ELF-1 (cell line): ENCODE measurements at places on chromosomes 12 and 14.
A peak's percentile ranks its signal among the peaks of the same experiment; 100 is the strongest.

GRCh38 chr14:55605793-55606192 lies 25.8 kb downstream of the KTN1 start:
- DNase-seq, result no peak

DNA sequence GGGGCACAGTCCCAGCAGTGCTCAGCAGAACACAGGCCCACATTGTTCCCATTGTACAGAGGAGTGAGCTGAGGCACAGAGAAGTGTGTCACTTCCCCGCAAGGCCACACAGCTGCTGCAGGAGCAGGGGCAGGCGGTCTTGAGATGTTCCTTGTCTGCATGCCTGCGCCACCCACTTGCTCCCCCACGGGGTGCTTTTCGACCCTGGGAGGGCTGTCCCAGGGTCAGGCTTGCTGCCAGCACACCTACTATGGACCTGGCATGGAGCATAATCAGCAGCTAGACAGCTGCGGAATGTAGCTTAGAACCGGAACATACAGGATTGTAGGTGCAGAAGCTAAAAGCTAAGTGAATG lies 7.8 kb upstream of the EP400 start:
- no peak for DNase-seq

GRCh38 chr12:7352661-7353060 lies 48.8 kb downstream of the ACSM4 start:
- DNase-seq, result no peak

- no peak for DNase-seq
These were observed 39.6 kb downstream of the DAD1 start for GRCh38 chr14:22549324-22549962.

- DNase-seq, result no peak
These were observed 2.0 kb downstream of the ATN1 start for GRCh38 chr12:6929466-6930452.

DNA sequence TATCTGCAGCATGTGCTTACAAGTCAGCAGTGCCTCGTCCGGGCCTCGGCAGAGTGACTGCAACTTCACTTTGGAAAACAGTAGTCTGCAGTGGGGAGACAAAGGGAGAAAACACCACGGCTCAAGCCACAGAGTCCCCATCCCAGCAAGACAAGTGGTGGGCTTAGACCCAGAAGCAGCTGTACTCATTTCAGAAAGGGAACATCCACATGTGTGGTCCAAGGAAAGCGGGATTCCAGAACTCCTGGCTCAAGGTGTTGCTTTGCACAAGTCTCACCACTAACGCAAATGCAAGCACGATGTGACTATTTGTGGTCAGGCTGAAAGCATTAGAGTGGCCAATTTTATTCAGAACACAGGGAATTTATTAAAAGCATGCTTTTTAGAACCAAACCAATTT lies 198.3 kb downstream of the TTC7B start:
- DNase-seq, result no peak

GRCh38 chr12:76874491-76875190 lies 4.2 kb downstream of the CSRP2 start:
- peak; percentile 59 for DNase-seq

DNA sequence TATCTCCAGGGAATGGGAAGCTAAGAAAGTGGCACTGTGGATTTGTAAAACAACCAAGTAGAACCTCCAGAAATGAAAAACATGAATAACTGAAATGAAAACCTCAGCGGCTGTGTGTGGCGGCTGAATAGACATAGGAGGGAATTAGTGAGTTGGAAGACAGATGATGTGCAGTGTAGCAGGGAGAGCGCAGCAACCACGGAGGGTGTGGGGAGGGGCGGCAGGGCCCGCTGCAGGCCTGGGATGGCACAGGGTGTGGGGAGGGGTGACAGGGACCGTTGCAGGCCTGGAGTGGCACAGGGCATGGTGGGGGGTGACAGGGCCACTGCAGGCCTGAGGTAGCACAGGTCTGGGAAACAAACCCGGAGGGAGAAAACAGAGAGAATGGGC lies 51.1 kb downstream of the BEGAIN start:
- DNase-seq, result no peak

GRCh38 chr12:114918535-114919233 lies 234.7 kb upstream of the TBX3 start:
- DNase-seq, result no peak

DNA sequence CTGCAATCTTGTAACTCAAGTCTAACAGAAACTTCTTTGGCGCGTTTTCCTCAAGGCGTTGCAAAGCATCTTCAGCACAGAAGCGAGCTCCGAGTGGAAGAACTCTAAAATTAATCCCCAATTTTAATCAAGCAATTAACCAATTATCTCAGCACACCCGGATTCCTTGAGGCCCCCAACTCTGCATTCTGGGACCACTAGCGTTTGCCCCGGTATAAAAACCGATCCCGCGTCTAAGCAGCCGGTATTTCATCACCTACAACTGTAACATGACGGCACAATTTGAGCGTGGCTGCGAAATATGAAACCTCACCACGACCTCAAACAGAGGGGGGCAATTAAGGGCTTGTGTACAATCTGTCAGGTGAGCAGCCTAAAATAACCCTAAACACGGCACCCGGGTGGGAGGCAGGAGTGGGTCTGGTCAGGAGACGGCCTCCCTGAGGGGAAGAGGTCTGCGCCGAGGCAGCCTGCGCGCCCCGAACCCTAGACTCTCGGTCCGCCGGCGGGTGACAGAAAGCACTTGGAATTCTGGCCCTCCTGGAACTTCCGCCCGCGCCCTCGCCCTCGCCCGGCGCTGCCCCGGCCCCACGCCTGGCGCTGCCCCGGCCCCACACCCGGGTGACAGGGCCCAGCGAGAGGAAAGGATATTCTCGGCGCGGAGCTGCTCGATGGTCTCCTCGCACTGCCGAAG lies 594 bp downstream of the ZCCHC8 start:
- DNase-seq, result peak; percentile 72

- DNase-seq, result no peak
These were observed 202.8 kb upstream of the DIO3 start for GRCh38 chr14:101358320-101359125.

- no peak for DNase-seq
These were observed 147.0 kb downstream of the SLC16A7 start for GRCh38 chr12:59742841-59743240.

DNA sequence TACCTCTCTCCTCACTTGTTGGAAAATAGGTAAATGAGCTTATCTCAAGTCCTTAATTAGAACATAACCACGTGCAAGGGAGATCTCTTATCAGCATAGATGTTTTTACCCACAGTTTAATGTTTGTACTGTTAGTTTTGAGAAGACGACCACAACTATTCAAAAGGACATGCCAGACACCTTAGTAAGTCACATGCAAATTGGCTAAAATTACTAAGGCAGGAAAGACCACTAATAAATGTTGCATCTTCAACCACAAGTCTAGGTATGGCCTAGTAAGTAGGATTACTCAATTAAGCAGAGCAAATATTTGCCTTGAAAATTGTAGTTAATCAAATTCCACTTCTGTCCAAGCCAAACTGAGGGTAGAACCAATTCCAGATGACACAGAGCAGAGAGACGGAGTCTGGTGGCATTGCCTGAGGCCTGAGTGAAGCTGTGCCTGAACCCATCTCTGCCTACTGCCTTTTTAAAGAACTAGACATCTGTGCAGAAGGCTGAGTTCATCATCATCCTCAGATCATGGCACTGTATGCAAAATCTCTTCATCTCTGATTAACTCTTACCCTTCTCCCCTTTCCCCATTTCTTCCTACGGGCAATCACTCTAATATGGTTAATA lies 29.7 kb upstream of the CHST11 start:
- DNase-seq, result no peak

DNA sequence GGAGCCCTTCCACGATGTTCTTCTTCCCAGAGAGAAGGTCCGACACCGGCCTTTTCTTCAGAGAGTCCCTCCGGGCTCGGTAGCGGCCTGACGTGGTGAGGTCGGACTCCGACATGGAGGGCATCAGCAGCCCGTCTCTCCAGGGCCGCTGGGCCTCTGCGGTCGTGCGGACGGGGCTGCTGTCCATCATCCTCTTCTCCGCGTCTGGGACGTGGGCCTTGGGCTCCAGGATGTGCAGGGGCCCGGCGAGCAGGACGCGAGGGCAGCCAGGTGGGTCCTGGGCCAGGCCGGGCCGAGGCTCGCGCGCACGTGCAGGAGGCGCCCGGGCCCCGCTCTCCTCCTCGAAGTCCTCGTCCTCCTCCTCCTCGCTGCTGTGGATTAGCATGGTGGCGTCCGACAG lies 75.9 kb downstream of the PTPN21 start:
- DNase-seq, result no peak

GRCh38 chr14:81802341-81802740 lies 268.7 kb upstream of the SEL1L start:
- DNase-seq, result no peak

DNA sequence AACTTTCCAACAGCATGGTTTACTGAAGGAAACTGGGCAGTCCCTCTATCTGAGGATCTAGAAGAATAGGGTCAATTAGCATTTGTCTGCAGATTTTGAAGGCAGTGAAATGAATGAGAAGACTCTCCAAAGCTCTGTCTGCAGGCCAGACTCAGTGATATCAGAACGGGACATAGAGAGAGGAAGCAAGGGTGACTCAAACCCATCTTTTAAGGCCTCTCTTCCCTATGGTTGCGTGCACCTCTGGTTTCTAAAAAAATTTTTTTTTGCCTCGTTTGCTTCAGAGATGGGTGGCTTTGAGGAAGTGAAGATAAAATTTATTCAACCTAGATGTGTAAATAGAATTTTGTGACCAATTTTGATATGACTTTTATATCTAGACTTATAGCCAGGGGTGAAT lies 71.9 kb upstream of the HOXC13 start:
- no peak for DNase-seq
